Omental fat pad (tissue), 4 donors: ENCODE measurements at places on chromosomes 1 and 21. TPM values are rescaled to one million over a fixed set of nuclear protein-coding genes. Genes with fewer than 3 reads are reported as not detected.

DNA sequence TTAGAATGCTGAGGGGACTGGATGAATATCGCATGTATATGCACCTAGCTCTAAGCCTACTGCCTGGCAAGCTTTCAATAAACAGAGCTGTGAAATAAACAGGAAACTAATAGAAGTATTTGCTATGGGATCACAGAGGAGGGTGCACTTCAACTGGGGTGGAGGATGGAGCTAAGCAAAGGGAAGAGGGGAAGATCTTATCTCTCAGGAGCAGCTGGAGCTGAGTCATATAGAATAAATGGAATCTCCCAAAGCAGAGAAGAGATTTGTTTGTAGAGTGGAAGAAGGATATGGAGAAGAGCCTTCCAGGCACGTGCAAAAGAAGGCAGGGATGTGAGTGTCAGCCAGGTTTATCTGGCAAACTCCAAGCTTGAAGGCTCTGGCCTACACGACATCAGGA, 17.0 kb upstream of the KCNA10 start:
- no peak for DNase-seq

The LRP8 gene
- 1.6 TPM for total RNA-seq

DNA sequence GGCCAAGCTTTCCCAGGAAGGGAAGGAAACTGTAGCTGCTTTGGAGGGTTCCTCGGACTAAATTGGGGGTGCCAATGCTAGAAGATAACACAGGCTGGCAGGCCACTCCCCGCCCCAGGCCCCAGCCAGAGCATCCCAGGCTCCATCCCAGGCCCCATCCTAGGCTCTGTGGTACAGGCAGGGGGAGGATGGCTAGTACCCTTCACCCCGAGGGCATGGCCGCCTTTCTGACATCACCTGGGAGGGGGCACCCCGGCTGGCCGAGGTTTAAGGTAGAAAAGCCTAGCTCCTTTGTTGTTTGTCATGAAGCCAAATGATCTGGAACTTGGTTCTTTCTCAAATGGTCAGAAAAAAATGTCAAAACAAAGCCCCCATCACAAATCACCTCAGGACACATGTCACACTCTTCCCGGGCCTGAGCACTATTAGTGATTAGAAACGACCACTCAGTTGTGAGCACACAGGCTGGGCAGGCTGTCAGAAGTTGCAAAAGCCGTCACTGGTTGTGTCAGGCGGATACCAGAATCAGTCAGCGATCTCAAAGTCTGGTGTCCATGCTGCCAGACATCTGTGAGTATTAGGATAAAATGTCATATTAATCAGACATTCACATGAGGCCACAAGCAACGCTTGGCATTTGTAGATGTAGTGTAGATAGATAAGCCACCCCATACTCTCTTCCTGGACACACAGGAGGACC, 31.0 kb upstream of the ETS2 start:
- no peak for DNase-seq

The TMEM240 gene
- total RNA-seq: 3.5 TPM

GRCh38 chr1:41856151-41856943, 62.4 kb downstream of the HIVEP3 start:
- DNase-seq: no peak

The TMCO4 gene
- total RNA-seq: 26.6 TPM

DNA sequence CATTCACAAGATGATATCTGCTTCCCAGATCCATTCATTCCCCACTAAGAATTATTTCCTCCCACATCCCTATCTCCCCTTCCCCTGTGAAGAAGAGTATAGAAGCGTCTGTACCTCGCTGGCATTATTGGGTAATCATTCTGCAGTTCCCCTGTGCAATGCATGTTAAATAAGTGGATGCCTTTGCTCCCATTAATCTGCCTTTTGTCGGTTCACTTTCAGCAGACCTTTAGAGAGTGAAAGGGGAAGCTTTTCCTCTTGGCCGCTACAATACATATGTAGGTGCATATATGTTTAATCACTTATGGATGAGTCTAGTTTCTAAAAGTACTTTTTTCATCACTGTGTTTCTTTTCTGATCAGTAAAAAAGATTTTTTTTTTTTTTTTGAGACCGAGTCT, 7.0 kb downstream of the CLCN6 start:
- no peak for DNase-seq

- no peak for DNase-seq
These were observed 7.1 kb downstream of the SSBP3 start for GRCh38 chr1:54398963-54399528.

DNA sequence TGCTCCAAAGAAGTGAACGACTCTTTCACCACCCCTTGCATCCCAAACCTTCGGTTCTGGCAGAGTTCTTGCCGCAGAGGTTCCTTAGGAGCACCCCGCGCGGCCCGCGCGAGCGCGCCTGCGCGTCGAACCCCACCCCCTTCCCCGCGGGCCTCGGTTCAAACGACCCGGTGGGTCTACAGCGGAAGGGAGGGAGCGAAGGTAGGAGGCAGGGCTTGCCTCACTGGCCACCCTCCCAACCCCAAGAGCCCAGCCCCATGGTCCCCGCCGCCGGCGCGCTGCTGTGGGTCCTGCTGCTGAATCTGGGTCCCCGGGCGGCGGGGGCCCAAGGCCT, at the start of gene C1orf56:
Gene C1orf56 (plus strand): TSS at position 161 of the 334 bp plus-strand sequence. CDS start 97 bp downstream, at position 258.
- DNase-seq: no peak

GRCh38 chr1:30371179-30371788, 352.1 kb downstream of the MATN1 start:
- DNase-seq: no peak

DNA sequence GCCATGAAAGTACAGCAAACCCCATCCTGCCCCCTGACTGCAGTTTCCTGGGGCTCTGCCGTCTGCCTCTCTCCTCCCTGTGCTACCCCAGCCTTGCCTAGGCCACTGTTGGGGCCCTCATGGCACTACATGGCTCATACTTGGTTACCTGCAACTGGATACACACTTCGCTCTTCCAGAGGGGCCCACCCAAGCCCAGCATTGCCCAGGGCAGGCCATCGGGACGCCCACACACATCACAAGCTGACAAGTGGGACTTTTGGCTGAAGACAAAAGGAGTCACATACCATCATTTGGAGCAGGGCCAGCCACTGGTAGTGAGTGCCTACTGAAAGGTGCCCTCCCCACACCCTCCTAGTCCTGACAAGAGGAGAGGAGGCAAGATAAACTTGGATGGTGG, 82.8 kb downstream of the CD247 start:
- DNase-seq: no peak

GRCh38 chr1:215523906-215524305, 43.2 kb upstream of the KCTD3 start:
- no peak for DNase-seq

DNA sequence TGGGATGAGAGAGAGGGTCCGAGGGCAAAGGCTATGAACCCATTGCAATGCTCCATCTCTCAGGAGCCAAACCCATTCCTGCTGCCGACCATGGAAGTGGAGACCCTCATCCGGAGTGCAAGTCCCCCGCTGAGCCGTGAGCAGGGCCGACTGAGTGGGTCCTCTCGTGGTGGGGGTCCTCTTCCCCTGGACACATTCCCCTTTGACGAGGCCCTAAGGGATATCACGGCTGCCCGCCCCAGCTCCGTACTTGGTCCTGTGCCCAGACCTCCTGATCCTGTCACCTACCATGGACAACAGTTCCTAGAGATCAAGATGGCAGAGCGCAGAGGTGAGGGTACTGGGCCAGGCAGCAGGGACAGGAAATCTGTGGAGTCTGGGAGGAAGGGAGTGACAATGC, 11.0 kb downstream of the HYI start:
- DNase-seq: peak; percentile 16

GRCh38 chr21:19540287-19540686, 1136.7 kb upstream of the TMPRSS15 start:
- no peak for DNase-seq

The BNIPL gene
- total RNA-seq: 0.74 TPM

- no peak for DNase-seq
These were observed 630.4 kb downstream of the PTPRC start for GRCh38 chr1:199269241-199269640.

DNA sequence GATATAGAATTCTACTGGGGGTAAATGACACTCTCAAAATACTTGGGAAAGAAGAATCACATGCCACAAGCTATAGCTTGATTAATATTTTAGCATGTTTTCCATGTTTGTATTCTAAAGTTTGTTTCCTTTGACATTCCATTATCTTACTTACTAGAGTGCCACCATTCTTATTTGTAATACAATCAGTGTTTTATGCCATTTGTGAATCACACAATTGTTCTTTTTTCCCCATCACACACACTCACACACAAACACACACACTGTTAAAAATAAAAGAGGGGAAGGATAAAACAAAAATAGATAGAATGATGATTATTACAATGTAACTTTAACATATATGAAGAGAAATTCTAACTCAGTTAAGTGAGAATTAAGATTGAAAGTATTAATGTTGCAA, 16.0 kb upstream of the TEKT2 start:
- DNase-seq: no peak

GRCh38 chr21:35223480-35224156, 174.5 kb upstream of the RUNX1 start:
- DNase-seq: no peak

- DNase-seq: no peak
These were observed 7.1 kb downstream of the TMEM54 start for GRCh38 chr1:32894019-32894600.

DNA sequence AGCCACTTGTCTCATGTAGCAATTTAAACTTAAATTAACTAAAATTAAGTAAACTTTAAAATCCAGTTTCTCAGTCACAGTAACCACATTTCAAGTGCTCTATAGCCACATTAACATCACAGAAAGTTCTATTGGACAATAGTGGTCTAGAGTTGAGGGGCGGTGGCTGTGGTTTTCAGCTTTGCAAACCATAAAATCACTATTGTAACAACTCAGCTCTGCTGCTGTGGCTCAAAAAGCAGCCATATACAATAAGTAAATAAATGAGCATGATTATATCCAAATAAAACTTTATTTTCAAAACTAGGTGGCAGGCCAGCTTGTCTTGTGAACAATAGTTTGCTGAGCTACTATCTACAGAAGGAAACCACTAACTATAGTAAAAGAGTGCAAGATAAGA, 43.4 kb upstream of the C1orf53 start:
- no peak for DNase-seq

DNA sequence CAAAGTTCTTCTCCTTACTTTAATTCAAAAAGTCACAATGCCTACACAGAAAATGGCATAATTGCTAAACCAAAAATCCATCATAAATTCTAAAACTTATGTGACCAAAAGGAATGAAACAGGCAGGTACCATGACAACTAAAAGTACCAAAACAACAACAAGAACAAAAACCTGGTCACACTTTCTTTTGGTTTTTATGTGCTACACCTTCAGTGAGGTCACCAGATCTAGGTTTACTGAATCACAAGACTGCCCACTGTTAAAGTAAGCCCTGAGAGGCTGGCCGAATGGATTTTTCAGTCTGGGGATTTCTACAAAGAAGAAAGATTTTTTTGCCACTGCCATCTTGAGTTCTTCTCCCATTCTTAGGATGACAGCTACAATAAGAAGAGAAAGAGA, 583.0 kb upstream of the PKN2 start:
- no peak for DNase-seq

The GUCA2B gene
- total RNA-seq: not detected

DNA sequence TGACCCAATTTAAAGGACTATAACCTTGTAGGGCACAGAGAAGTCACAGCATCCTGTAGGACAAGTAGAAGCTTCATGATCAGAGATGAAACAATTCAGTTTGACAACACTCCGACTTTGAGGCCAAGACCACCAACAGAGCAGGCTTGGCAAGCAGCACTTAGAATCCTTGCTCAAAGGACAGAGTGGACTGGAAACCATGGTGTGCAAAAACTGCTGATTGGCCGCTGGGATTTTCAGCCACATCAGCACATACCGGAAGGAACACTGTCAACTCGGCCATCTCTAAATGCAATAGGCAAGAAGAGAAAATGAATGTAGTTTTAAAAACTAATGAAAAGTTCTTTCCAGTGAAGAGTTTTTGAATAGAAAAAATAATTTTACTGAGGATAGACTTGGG, 92.0 kb upstream of the PRMT6 start:
- DNase-seq: no peak

The HAX1 gene
- 102 TPM for total RNA-seq

DNA sequence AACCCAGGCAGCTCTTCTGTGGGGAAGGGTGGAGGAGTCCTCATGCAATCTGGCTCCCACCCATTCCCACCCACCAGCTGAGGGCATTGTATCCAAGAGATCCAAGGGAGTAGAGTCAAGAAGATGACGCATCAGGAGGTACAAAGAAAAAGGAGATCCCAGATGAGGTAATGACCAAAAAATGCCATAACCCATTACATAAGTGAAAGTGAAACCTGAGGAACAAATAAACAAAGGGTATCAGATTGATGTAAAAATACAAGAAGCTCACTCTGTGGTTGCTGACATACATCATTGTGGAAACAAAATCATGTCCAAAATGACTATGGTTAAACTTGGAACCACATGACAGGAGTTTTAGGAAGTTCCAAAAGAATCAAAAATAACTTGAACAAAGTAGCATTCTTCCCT, 42.5 kb downstream of the CCN1 start:
- DNase-seq: no peak

DNA sequence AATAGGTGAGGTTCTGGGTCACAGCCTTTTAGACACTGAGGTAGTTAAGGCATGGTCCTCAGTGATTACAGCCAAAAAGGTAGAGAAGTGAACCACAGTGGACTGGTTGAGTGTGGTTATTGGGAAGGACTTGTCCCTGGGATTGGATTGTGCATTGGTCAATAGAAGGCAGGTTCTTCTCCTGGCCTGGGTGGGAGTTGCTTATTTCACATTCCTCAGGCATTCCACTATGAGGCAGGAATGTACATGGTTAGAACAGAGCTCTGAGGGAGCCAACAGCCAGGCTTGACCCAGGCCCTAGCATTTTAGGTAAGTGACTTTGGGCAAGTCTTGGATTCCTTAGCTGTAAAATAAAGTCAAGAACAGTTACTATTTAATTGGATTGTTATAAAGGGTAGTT, 97.9 kb upstream of the MARK1 start:
- DNase-seq: no peak

DNA sequence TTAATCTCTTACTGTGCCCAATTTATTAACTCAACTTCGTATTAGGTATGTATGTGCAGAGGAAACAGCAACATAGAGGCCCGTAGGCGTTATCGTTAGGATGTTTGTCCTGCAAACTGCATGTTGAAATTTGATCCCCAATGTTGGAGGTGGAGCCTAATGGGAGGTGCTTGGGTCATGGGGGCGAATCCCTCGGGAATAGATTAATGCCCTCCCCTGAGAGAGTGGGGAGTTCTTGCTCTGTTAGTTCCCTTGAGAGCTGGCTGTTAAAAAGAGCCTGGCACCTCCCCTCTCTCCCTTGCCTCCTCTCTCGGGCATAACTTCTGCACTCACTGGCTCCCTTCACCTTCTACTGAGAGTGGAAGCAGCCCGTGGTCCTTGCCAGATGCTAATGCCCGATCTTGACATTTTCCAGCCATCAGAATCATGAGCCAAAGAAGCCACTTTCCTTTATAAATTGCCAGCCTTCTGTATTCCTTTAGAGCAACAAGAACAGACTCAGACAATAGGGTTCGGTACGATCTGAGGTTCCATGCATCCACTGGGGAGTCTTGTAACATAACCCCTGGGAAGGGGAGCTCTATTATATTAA, 149.0 kb upstream of the RAB4A start:
- DNase-seq: no peak

DNA sequence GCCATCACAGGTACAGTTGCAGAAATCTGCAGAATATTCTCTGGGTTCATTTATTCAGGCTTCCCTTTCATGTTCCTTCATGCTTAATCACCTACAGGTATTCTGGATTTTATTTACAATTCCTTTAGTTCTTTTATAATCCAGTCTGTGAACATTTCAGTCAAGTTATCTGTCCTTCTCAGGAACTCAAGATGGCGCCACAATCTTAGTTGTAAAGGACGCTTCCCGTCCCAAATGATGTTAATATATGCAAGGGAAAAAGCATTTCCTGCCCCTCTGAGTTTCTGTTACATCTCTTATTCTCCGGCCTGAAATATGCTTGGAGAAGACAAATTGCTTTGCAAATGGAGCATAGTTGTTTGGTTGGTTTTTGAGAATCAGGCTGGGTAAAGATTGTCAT, 19.3 kb downstream of the F3 start:
- DNase-seq: no peak
